ENCODE measurements at places on chromosomes 7 and 10.

DNA sequence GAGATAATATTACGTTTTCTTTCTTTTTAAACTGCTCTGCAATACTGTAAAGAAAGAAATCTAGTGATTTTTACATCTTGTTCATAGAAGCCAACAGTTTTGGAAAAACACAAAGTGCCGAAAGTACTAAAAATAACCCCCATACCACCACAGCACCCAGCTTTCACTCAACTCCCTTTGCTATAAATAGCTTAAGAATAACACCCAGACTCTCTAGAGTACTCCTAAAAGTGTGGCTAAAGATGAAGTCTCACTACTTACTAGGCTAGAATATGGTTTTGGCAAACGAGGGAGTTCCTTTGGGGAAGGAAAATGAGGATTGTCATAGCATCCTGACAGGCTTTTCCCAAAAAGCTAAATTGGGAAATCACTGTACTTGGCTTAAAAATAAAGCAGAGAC, 151.8 kb upstream of the ANK3 start:
- no peak for DNase-seq

DNA sequence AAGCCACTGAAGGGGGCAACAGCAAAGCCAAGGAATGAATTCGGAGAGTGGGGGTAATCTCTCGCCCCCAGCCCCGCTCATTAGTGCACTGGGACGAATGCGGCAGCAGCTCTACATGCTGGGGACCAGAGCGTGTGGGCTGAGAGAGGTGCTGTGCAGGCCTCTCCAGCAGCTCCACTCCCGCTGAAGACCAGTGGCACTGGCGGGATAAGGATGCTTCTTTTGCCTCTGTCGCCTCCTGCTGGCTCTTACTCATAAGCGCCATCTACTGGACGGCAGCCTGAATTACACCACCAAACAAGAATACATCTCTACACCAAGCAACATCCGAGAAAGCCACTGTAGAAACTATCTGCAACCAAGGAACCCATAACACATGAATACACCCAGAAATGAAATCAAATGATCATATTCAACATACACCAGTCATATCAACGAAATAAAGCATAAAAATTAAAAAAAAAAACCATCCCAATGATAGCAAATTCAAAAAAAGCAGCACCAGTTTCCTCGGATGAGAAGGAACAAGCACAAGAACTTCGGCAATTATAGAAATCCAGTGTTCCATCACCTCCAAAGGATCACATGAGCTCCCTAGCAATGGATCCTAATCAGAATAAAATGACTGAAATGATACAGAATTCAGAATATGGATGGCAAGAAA, 79.0 kb upstream of the TMEM168 start:
- no peak for DNase-seq

GRCh38 chr7:42211938-42212337, 25.1 kb downstream of the GLI3 start:
- no peak for DNase-seq

DNA sequence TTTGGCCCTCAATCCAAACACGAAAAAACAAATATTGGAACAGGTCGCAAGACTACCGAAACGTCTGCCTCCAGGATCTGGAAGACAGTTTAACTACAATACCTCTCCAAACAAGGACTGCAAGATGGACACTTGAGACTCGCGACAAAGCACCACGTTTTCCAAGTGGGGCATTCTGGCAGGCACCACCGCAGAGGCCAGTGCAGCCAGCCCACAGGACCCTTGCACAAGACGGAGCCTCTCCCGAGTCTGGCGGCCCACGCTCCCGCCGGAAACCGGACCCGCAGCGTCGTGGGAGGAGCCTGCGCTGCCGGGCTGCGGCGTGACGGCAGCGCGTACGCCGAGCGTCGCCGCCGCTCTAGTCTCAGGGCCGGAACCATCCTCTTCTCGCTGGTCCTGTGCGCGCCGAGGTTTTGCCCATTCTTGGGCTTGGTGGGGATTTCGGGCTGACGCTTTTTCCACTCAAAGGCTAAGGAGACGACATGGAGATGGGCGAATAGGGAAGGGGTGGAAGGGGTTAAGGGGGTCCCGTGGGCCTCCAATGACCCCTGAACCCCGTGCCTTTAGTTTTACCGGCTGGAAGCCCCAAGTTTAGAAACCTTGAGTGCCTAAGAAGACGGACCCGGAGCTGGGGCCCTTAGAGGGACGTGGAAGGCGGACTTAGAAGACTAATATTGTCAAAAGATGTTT, at the start of gene ORC5:
Gene ORC5, minus strand, starts transcription at position 283 of the 690 bp plus-strand sequence. Its CDS starts 109 bp downstream, at position 174.
- peak; percentile 84 for DNase-seq

- DNase-seq = no peak
These were observed 59.7 kb upstream of the CDK14 start for GRCh38 chr7:90536449-90536848.

DNA sequence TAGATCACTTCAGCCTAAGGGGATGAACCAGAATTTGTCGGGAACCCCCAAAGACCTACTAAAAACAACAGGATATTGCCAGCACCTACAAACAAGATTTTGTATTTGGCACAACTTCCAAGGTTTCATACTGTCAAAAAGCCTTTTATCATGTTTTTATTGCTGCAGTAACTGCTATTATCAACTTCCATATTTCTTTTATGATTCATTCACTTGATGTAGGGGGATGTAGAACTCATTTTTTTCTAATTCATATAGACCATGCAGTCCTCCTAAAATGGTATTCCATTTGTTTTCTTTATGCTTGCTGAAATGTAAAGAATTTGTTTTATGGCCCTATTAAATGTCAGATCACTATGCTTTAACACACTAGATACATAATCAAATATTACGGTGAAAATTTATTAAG, 30.0 kb upstream of the WNT16 start:
- no peak for DNase-seq

GRCh38 chr10:119348516-119349240, 141.3 kb downstream of the GRK5 start:
- DNase-seq = no peak
